ENCODE measurements at places on chromosomes 13 and 19.

DNA sequence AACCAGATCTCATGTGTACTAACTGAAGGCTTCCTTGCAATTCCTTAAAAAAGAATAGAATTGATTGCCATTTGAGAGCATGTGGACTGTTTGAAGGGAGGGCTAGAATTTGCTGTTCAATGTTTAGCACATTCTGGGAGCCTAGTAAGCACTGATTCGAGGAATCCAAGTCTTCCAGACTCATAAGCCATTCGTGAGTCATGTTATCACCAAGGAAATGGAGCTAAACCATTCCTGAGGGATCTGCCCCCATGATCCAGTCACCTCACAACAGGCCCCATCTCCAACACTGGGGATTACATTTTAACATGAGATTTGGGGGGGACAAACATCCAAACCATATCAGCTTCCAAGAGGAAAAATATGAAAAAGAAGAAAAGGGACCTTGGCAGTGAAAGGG lies 276.4 kb downstream of the KCNRG start:
- DNase-seq, result no peak

GRCh38 chr19:47398707-47399597 lies 20.4 kb downstream of the MEIS3 start:
- no peak for DNase-seq

DNA sequence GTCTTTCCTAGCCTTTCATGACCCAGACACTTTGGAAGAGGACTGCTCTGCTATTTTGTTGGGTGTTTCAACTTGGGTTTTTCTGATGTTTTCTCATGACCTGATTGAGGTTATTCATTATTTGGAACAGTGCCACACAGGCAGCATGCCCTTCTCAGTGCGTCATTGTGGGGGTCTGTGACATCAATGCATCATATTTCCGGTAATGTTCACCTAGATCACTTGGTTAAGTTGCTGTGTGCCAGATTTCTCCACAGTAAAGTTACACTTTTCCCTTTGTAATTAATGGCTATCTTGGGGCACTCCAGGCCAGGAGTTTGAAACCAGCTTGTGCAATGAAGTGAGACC lies 124.4 kb downstream of the SIPA1L3 start:
- DNase-seq, result no peak

DNA sequence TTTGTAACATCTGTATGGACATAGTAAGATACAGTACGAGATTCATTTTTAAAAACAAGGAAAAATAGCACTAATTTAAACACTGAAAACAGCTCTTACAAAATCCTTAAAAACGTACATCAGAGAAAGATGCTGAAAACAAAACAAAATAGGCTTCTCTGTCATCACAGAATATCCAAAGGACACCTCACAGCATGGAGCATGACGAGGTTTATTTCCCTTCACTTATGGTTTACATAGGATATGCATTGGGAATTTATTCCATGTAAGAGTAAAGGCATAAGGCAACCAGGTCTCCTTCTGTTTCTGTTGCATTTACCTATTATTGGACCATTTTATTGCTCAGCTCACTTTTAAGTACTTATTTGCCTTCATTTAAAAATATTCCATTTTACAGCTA lies 3.0 kb downstream of the KCTD12 start:
- DNase-seq, result no peak

GRCh38 chr13:59542303-59542702 lies 621.4 kb downstream of the DIAPH3 start:
- no peak for DNase-seq

- DNase-seq, result no peak
Observed at GRCh38 chr13:44651724-44652123, 75.6 kb upstream of the TSC22D1 start.

DNA sequence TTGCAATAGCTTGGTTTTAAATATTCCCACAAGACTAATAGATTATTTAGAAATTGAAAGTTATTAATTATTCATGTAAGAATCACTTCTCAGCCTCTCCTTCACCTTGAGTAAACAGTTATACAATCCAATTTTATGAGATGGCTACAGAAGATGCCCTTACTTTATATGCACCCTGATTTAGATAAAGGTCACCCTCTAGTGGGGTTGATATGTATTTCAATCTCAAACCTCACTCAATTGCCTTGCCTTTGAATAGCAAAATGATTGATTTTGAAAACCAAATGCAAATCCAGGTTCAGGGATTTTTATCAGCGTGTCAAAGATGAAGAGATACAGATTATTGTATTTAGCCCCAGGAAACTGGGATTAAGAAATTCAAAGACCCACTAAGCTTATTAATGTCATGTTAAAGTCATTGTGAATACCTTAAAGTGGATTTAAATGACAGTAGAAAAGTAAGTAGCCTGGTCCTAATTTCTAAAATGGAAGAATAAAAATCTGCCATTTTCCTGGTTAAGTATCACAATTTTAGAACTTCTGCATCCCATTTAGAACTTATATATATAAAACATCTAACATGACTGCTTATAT lies 305.1 kb downstream of the ITGBL1 start:
- DNase-seq, result no peak

DNA sequence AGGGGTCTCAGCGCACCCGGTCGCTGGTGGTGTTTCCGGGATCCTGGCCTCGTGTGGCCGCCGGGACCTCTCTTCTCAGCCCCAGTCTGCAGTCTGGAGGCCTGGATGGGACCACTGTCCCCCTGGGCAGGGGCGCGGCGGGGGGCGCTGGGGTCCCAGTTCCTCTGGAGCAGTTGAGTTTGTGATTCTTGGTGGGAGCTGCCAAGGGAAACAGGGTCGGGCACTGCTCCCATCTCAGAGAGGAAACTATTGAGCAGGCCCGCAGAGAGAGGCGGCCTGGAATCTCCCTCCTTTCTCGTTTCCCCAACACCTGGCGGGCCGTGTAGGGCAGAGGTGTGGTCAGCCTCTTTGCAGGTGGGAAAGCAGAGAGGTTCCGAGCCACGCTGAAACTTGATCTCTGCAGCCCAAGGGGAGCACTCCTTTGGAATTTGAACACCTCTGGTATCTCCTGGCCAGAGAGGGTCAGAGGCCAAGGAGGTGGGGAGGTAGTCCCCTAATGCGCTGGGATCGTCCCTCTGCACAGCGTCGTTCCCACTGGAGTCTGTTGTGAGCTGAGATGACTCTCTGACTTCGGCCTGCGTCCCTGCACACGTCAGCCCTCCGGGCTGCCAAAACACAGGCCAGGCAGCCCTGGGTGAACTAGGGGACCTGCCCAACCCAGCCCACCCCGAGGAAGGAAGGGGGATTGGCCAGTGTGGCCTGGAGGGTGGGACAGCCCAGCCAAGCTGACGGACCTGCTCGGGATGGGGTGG lies 741 bp downstream of the PLEKHF1 start:
- DNase-seq, result no peak

DNA sequence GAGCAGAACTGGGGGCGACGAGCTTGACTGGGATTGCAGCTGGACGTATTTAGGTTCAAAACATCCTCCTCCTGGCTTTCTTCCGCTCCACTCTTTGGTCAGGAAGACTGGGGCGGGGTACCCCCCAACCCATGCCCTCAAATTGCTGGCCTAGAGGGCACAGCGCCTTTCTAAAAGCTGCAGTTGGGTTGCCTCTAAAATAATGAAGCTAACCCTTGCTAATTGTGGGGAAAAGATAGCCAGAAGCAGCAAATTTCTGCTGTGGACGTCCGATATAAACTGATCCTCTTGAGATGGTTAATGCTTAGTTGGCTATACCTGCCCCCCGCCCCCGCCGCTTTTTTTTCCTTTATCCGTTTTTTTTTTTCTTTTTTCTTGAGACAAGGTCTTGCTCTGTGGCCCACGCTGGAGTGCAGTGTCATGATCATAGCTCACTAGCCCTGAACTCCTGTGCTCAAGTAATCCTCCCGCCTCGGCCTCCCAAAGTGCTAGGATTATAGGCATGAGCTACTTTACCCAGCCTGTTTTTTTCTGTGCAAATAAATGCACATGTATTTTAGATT lies 754 bp upstream of the CHERP start:
- no peak for DNase-seq

DNA sequence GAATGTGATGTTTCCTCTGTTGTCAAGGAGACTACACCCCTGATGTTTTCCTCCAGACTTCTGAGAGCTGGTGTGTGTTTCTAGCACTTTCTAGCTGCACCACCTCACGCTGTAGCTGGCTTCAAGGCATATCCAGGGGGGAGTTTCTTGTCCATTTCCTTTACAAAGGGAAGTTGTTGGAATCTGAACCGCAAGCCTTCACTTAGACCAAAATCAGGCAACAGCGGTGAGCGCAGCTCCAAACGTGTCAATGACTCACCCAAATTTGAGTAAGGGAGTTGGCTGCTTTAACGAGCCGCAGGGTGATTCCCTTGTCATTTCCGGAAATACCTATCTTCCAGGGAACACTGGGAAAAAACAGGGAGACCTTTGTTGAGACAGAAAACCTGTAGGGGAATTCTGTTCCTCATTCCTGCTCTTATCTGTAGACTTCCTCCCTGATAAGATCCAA lies 2.5 kb downstream of the LDLR start:
- no peak for DNase-seq

DNA sequence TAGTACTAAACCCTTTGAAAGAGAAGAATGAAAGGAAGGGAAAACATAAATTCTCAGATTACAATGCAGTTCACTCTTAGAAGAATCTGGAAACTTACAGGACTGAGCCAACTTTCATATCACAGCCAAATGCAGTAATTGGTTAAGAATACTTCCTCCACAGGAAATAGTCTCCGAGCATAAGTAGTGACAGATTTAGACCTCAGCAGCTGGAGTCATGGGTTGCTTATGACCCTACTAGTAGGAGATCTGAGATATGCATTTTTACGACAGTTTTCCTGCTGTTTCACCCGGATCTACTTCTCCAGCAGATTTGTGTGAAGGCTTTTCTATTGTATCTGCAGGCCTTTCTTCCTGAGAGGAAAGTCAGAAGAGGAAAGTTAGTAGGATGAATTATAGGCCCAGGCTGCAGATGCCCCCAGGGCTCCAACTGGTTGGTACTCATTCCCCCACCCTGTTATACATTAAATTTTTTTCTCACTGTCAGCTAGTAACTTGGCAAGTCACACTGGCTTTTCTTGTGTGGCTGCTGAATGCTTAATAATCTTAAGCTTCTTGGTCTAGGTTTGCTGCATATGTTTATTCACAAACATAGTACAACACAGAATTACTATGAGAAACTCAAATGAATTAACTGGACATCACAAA lies 1241.5 kb upstream of the MIR17HG start:
- no peak for DNase-seq

- DNase-seq, result no peak
Observed at GRCh38 chr13:99363949-99364348, 56.8 kb upstream of the GPR183 start.

GRCh38 chr19:48874303-48875135 lies 2.3 kb downstream of the PPP1R15A start:
- no peak for DNase-seq

DNA sequence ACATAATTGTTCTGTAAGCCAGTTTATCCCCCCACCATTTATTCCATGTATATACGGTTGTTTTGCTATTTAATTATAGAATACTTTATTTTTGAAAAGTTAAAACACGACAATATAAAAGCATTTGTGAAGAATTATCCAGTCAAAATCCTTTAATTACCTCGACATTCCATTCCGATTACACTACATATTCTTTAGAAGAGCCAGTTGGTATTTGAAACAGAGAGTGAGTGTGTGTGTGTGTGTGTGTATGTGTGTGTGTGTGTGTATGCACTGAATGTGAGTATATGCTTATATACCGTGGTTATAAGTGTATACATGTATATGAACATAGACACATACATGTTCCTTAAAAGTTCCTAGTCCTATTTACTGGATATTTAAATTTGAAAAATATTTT lies 87.8 kb upstream of the KLF5 start:
- no peak for DNase-seq

GRCh38 chr19:57171551-57172081 lies 4.3 kb upstream of the DUXA start:
- no peak for DNase-seq

DNA sequence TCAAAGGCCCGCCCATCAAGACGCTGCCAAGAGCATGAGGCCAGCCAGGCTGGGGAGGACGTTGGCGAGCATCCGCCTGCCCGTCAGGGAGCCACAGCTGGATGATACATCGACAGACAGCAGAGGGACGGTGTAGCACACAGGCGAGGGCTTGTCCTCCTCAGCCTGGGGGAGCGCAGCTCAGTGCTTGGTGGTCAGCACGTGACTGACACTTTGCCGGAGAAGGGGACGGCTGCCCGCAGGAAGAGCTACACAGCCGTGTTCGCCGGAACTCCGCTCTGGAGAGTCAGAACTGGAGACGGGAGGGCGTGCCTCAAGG lies 34.1 kb downstream of the CSNK1G2 start:
- DNase-seq, result no peak

GRCh38 chr19:49830766-49831165 lies 12.7 kb downstream of the MED25 start:
- DNase-seq, result no peak

- DNase-seq, result peak; percentile 64
Observed at GRCh38 chr19:1825909-1826556, 14.0 kb upstream of the ATP8B3 start.

DNA sequence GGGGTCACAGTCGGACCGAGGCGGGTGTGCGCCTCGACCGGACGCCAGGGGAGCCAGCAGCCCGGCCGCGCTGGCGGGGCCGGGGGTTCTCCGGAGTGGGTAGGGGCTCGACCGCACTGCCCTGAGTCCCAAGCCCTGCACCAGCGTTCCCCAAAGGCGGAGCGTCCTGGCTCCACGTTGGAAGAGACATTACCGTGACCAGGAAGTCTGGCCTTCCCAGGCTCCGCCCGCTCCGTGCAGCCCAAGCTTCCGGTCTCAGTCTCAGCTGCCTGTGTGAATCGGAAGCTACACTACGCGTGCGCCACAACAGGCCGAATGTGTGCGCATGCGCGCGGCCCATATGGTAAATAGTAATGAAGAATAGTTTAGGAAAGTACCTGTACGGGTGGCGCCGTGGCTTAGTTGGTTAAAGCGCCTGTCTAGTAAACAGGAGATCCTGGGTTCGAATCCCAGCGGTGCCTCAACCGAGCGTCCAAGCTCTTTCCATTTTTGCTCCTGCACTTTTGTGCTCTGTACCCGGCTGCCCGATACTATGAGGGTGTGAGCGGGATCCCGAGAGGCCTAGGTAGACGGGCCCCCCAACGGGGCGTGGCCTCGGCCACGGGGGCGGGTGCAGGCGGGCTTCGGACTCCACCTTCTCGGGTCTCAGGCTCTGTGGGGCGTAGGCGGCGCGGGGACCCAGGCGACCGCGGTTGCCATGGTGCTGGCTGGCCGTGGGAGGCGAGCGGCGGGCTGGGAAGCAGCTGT lies 17.3 kb upstream of the LRP3 start:
- peak; percentile 91 for DNase-seq

GRCh38 chr19:58097781-58098681 lies at the start of gene ZSCAN18:
ZSCAN18 (minus strand) TSS chr19:58098231; CDS start chr19:58090267, 7,964 bp downstream.
- peak; percentile 95 for DNase-seq

DNA sequence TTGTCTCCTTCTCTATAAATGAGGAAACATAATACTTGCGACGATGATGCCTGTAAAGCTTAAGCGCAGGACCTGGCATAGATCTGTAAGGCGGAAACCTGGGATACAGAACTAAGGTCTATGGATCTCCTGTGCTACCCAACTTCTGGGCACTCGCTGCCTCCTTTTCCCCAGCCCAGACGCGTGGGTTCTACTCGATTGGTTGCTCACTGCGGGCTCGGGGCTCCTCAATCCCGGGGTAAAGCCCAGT lies 615 bp upstream of the PSMC4 start:
- no peak for DNase-seq

GRCh38 chr19:1169411-1169791 lies 4.7 kb downstream of the SBNO2 start:
- DNase-seq, result no peak

GRCh38 chr13:33582121-33582520 lies 235.8 kb upstream of the RFC3 start:
- DNase-seq, result no peak
